Lung (tissue), 17 donors: ENCODE measurements at places on chromosomes 4 and X.
A peak's percentile ranks its signal among the peaks of the same experiment; 100 is the strongest.

- DNase-seq, result no peak
Observed at GRCh38 chrX:54721424-54721823, 76.6 kb downstream of the ITIH6 start.

DNA sequence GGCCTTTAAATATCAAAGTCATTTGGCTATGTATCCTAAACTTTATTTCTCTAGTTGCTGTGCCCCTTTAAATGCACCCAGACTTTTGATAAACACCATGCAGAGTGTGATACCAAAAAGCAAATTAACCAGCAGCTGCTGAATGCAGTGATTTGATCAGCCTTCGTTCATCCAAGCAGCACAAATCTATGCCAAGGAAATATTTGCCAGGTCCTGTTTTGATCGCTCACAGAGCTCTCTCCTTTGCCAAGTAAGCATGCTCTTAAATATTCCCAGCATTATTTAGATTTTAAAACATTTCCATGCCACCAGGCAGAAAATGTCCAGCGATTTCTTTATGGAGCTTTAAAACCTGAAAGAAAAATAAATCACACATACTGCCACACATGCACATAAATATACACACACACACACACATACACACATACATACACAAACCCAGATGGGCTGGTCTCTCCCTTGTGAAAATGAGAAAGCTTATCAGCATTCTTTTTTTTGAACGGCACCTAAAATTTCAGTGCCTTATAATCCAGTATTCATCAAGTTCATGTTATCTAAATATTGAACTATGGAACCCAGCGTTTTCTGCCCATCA lies 35.7 kb downstream of the BTC start:
- peak; percentile 56 for DNase-seq

DNA sequence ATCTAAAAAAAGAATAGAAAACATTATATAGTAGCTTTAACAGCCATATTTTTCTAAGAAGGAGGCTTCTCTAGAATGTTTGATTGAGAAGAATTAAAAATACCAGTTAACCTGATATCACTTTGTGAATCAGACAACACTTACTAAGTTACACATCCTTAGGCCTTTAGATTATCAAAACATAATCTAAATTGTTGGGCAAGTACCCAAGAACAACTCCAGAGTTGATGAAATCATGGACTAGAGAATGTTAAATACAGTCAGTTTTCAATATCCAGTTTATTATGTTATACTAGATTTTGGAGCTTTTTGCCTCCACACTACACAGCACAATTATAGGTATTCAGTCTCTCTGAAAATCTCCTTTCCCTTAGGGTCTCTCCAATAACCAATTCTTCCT lies 39.6 kb downstream of the ARL13A start:
- no peak for DNase-seq

DNA sequence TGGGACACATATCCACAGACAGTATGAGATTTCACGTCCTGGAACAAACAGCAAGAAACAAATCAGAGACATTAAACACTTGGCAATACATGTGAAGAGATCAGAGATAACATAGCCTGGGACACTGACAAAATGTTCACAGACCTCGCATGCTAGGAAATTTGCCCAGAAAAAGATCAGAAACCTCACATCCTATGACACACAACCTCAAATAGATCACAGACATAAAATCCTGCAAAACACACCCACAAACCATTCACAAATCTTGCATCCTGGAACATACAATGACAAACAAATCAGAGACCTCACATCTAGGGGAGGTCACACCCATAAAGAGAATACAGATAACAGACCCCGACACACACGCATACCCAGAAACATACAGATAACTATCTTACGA lies 18.0 kb downstream of the SUV39H1 start:
- peak; percentile 61 for DNase-seq

- DNase-seq, result no peak
Observed at GRCh38 chrX:139026811-139027210, 315.3 kb upstream of the FGF13 start.

DNA sequence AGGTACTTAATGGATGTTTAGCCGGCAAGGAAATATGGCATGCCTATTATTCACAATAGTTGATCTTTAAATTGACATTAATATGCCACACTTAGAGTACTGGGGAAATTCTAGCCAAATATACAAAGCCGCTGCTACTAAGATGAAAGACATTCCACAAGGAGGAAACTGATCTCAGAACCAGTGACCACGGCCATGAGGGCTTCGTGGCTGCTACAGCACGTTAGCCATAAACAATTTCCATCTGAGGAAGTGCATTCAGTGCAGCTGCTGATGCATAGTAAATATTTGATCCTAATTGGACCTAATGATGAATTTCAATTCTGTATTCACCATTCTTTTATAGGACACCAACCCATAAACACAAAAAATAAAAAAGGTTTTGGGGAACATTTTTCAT lies 59.1 kb downstream of the SORBS2 start:
- no peak for DNase-seq

DNA sequence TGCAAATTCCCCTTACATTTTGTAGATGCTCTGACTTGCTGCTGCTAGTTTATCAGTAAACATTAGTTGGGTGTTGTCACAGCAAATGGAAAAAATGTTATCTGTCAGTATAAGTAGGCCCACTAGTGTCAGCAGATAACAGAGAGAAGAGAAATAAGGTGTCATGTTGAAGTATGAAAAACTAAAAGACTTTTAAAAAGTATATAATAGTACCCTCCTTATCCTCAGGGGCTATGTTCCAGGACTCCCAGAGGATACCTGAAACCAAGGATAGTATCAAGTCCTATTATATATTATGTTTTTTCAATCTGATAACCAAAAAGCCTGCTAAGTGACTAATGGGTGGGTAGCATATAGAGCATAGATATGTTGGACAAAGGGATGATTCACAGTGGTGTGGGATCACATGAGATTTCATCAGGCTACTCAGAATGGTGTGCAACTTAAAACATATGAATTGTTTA lies 11.6 kb upstream of the BMP2K start:
- no peak for DNase-seq

GRCh38 chr4:168484626-168485025 lies 4.3 kb upstream of the DDX60L start:
- peak; percentile 12 for DNase-seq

GRCh38 chrX:2193273-2193592 lies 307.5 kb downstream of the DHRSX start:
- no peak for DNase-seq

- DNase-seq, result no peak
Observed at GRCh38 chr4:54255881-54256280, 26.8 kb downstream of the PDGFRA start.

DNA sequence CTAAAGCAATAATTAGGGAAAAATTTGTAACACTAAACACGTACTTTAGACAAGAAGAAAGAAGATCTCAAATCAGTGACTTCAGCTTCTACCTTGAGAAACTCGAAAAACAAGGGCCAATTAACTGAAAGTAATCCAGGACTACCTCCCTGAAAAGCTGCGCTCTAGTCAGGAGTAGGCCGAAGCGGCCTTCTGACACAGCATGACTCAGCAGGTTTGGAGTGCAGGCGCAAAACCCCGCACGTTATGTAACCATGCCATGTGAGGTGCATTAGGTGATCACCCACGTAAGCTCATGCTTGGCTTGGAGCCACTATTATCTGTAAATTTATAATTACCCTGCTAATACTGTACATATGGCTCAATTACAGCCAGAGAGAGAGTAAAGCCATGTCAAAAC lies 52.8 kb upstream of the CCDC149 start:
- DNase-seq, result no peak

DNA sequence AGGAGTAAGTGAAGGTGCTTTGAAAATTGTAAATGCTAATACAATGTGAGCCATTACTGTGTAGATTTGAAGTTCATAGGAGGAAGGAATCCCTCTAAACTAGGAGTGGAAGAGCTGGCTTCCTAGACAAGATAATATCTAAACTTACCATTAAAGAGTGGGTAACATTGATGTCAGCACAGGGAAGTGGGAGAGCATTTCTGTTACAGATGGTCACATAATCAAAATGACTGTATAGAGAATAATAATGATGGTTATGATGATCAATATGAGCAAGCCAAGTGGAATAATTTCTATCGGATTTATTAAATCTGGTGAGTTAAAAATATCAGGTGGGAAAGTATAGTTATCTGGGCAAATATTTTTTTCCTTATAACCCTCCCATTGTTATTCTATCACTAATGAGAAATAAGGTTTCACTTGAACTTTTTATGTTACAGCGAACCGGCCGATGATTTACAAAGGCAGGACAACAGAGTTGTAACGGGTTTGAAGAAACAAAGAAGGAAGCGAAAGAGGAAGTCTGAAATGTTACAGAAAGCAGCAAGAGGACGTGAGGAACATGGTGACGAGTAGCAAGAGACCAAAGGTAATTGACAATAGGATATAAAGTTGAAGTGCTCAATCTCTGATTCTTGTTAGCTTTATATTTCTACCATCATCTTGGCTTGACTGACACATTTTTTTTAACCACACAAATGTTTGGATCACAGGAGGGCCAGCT lies 43.5 kb downstream of the FMR1NB start:
- no peak for DNase-seq

DNA sequence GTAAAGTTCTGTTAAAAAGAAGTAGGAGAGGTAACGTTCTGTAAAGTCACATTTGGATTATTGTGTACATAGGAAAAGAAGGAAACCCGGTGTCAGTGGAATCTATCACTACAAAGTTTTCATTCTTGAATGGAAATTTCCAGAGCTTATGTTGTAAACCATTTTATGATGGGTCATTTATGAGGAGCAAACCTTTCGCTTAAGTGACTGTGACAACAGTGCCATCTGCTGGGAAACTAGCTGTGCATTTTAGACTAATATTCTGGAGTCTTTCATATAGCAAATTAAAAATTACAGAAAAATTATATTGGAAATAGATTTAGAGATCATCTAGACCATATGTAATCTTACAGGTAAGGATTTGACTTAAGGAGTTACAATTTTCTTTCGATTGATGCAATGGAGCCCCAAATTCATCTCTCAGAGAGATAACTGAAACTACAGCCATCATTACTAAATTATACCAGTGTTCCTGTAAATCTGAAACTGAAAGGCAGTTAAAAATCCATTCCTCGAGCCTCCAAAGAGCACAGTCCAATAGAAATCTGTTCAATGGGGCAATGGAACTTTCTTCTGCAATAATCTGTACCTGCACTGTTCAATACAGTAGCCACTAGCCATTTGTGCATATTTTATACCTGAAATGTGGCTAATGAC lies 26.9 kb downstream of the ASB9 start:
- peak; percentile 54 for DNase-seq

DNA sequence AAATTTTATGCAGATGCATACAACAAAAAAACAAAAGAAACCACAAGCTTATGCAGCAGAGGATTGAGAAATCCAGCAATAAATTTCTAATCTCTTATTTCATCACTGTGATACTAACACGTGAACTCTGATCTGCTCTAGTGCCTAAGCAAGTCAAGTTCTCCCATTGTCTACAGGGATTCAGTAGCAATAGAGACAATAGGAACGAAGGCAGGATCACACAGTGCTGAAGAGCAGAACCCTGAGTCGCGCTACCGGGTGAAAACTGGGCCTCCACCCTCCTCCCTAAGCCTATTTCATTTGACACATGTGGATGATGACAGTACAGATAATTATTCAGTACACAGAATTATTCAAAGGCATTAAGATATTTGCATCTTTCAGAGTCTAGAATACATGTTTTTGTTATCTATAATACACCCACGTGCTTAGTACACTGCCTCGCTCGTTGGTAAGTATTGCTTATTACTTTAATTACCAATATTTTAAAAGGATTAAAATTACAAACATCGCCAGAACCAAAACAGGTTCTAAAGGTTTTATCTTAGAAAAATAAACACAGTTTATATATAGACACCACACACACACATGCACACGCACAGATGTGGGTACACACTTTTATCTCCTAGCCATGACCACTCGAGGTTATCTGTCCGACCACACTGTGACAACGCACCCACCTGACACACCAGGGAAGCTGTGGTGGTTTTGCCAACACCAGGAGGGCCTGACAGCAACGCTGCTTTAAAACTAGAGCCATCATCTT lies 60.1 kb downstream of the RFC1 start:
- DNase-seq, result no peak

DNA sequence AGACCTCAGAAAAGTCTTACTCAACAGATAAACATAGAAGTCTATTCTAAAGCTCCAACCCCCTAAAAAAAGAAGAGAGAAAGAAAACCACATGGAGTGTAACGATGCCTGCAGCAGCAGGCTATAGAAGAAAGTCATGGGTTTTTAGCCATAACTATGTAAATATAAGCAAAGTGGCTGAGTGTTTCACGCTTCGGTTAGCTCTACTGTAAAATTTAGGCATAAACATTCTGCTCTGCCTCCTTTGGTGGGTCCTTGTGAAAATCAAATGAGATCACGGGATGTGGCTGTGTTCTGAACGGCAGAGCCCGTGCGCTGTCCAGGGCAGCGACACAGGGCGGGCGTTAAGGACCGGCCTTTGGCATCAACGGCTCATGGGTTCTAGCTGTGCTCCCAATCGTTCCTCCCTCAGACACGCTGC lies 78.4 kb downstream of the IRF2 start:
- DNase-seq, result no peak

GRCh38 chrX:1529328-1529727 lies 7.7 kb downstream of the P2RY8 start:
- no peak for DNase-seq

GRCh38 chrX:43551590-43551989 lies 104.5 kb upstream of the MAOA start:
- DNase-seq, result peak; percentile 39

DNA sequence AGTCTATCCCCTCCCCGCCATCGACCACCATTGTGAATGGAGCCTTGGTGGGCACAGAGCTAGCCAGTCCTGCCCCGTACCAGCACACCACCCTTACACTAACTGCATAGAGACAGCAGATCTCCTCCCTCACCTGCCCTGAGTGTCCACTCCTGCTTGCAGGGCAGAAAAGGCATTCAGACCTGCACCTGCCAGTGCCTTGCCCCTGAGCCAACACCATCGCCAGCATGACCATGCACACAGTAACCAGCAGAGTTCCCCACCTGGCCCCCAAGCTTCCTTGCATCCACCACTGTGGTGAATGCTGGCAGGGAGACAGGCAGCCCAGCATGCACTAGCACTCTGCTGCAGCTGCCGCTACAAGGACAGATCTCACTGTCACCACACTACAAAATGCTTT lies 397.1 kb downstream of the KLHL4 start:
- no peak for DNase-seq

DNA sequence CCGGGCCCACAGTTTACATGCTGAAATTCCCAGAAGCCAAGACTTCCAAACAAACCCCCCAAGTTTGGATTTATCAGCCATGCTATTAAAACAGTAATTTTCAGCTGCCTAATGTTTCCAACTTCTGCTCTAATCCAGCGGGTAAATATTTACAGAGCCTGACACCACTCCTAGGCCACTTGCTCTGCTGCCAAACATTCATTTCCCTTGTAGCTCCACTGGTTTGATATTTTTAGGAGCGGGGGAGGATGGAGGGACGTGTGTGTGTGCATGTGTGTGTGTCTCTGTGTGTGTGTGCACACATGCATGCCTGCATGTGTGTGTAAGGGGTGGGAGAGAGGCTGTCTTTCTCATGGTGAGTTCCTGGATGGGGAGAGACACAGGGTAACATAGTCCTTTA lies 115.7 kb upstream of the PJA1 start:
- peak; percentile 96 for DNase-seq

- DNase-seq, result no peak
Observed at GRCh38 chr4:73223258-73223650, 35.3 kb downstream of the ANKRD17 start.
